ENCODE measurements at places on chromosomes 1 and 21. TPM values are rescaled to one million over a fixed set of nuclear protein-coding genes. Genes with fewer than 3 reads are reported as not detected.

DNA sequence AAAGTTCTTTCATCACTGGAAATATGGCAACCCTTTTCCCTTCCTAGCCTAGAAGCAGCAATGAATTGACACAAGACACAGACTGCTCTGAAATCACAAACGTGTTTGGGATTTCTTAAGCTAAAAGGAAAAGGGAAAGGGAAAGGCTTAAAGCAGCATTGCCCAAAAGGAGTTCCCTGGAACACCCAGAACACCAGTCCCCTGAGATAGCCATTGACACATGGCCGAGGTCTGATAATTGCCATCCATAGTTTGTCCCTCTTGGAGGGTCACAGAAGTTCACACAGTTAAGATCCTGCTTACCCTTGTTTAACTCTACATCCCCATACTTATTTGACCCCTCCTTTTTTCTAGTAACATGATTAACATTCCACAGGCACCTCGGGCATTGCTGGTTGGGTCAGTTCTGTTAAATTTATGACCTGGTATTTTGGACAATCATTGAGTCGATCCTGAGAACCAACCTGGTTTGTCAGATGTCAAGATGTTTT lies 72.9 kb downstream of the ZNF281 start:
- H3K36me3 ChIP-seq = no peaks in the 10 kb centered on the region
- no peak for DNase-seq
- H3K27me3 ChIP-seq = no peaks in the 10 kb centered on the region
- no peak overlapping the region for H3K4me3 ChIP-seq
- H3K4me1 ChIP-seq = no peaks in the 10 kb centered on the region

DNA sequence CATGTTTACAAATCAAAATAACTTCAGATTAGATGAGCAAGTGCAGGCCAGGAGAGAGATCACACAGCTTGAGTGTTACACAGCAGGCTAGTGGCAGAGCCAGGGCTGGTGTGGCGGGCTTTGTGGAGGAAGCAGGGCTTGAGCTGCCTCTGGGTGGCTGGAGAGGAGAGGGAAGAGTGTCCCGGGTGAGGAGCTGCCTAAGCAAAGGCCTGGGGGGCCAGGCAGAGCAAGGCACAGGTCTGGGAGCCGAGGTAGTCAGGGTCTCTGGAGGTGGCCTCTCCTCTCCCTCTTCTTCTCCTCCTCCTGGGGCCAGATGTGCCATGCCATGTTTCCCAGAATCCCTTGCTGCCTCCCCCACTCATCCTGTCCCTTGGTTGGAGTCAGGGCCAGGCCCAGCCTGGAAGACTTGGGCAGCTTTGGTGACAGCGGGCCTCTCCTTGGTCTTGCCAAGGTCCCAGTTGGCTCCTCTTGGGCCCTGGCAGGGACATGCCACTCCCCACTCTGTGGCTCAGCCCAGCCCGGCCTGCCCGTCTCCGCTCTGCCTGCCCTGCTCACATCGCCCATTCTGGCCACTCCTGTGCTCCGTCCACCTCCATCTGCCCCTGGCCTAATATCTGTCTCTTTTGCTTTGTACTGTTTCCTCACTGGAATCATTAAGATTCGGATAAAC lies 70.3 kb downstream of the PTPRU start:
- H3K27me3 ChIP-seq = no peaks in the 10 kb centered on the region
- no peak overlapping the region for H3K4me3 ChIP-seq
- H3K36me3 ChIP-seq = peaks cover 7% of the 10 kb centered on the region

DIO1 gene
- total RNA-seq = not detected

DNA sequence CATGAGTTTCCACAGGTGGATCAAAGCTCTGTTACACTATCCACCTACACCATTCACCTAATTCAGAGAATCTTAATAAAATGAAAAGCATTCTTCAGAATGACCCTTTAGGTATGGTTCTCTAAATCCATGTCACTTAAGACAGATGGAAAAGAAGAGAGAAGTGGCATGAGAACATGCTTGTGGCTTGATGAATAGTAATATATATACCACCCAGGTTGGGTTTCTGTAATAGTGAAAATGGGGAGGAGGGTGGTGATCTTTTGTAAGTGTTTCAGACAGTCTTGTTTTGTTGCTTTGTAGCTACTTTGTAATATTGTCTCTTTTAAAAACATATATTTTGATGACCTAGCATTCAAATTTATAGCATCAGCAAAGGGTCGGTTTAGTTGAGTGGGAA lies 469.8 kb downstream of the USP25 start:
- H3K27ac ChIP-seq = no peak overlapping the region
- H3K4me3 ChIP-seq = no peak overlapping the region
- H3K27me3 ChIP-seq = no peaks in the 10 kb centered on the region
- H3K36me3 ChIP-seq = no peaks in the 10 kb centered on the region
- no peaks in the 10 kb centered on the region for H3K4me1 ChIP-seq

CD2 gene
- 2.9 TPM for total RNA-seq

DNA sequence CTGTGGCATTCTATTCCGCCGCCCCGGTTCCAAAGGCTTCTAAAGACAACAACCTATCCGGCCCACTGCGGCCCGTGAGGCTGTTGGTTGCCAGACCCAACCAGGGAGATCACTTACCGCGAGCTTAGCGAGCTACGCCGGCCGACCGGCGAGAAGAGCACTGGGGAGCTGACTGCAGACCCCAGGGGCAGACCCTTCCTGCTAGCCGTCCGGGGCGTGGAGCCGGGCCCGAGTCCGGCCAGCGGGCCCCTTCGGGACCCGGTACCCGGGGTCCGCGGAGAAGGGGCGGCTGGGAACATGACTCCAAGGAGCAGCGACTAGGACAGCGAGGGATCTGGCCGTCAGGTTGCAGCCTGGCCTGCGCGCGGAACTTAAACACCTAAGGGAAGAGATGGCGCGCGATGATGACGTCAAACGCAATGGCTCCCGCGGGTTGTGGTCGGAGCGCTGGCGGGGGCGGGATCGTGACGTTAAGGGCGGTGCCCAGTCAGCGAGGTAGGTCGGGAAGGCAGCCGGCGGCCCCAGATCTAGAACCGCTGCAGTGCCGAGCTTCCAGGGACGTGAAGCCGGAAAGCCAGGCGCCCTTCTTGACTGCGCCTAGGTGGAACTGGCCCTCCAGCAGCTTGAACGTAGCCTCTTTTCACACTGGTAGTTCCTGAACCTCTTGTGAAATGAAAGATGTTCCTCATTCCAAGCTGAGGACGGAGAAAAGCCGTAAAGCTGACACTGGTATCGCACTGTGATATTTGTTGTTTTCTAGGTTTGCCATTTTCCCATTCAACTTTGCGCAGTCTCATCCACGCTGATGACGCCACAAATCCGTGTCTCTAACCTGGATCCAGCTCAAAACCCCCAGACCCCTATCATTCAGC lies at the start of gene NUP133:
NUP133 (minus strand) TSS at position 391 of the 872 bp plus-strand sequence; CDS start at position 299, 92 bp downstream.
- peak within 1 kb of the TSS; percentile 96 for H3K4me3 ChIP-seq
- peak within 1 kb of the TSS; percentile 93 for H3K27ac ChIP-seq
- peaks cover 32% of the 10 kb centered on the region for H3K4me1 ChIP-seq
- peak; percentile 100 for DNase-seq
- H3K36me3 ChIP-seq = peaks cover 18% of the 10 kb centered on the region

DNA sequence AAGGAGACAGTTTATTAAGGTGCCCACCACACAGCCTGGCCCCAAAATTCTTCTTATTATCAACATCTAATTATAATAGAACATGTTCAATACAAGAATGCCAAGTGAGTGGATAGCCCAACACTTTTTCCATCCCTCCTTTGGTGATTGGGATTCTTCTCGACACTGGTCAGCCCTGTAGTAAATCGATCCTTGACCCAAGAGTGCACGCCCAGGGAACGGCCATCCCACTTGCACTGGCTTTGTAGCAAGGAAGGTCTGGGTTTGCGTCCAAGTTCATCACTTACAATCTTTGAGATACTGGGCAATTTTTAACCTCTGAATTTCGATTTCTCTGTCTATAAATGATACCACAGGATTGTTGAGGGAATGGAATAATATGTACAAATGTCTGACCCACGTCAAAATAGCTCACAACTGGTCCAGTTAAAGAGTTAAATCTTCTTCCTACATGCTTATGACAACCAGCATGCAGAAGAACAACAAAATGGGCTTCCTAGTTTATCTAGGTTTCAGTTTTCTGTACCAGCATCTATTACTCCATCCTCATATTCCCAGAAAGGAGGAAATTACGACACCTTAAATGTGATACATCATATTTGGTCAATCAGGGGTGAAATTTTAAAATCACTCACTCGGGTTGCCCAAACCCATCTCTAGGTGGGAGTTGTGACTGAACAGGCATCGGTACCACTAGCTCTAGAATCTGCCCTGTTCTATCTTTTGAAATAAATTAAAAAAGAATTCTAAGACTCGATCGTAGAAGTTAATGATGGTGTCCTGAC lies 161.8 kb downstream of the CLIC6 start:
- H3K4me1 ChIP-seq = peaks cover 16% of the 10 kb centered on the region
- no peaks in the 10 kb centered on the region for H3K27me3 ChIP-seq
- H3K4me3 ChIP-seq = no peak overlapping the region
- no peak overlapping the region for H3K27ac ChIP-seq

MIXL1 gene
- total RNA-seq = not detected

DNA sequence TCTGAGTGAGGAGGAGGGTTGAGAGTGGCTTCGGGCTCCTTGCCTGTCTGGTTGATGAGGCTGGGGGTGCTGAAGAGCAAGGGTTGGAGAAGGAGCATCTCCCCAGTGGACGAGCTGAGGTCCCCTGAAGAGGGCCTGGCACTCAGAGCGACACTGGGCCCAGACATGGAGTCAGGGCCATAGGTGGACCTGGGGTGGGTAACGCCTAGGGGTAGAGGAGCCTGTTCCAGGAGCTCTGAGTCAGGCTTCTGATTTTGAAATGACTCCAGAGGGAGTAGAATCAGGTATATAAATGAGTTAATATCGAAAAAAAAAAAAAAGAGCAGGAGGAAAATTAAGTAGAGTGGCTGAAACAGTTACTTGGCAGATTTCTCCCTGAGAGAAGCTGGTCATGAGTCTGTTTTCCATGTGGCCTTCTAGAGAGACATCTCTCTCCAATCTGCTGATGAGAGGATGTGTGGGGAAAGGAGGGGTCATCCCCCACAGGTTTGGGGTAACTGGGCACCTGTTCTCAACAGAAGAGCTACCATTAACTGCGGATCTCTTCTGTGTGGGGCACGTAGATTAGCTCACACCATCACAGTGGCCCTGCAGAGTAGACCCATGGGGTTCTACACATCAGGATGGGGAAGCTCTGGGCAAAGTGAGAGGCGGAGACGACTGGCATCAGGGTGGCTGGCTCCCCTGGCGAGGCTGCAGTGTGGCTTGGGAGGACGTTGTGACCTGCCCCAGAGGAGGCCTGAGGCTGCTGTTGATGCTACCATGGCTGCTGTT lies 115.5 kb downstream of the DHRS3 start:
- no peak for DNase-seq
- no peak overlapping the region for H3K4me3 ChIP-seq
- H3K4me1 ChIP-seq = no peaks in the 10 kb centered on the region

- H3K4me1 ChIP-seq = peaks cover 36% of the 10 kb centered on the region
- no peaks in the 10 kb centered on the region for H3K36me3 ChIP-seq
- peak overlapping the region; percentile 88 for H3K27ac ChIP-seq
- H3K27me3 ChIP-seq = no peaks in the 10 kb centered on the region
Observed at GRCh38 chr21:45294509-45295291, 7.0 kb upstream of the POFUT2 start.

- peaks cover 38% of the 10 kb centered on the region for H3K36me3 ChIP-seq
- no peak overlapping the region for H3K4me3 ChIP-seq
- DNase-seq = no peak
- peaks cover 67% of the 10 kb centered on the region for H3K4me1 ChIP-seq
Observed at GRCh38 chr1:12402159-12402673, 172.4 kb downstream of the VPS13D start.

DNA sequence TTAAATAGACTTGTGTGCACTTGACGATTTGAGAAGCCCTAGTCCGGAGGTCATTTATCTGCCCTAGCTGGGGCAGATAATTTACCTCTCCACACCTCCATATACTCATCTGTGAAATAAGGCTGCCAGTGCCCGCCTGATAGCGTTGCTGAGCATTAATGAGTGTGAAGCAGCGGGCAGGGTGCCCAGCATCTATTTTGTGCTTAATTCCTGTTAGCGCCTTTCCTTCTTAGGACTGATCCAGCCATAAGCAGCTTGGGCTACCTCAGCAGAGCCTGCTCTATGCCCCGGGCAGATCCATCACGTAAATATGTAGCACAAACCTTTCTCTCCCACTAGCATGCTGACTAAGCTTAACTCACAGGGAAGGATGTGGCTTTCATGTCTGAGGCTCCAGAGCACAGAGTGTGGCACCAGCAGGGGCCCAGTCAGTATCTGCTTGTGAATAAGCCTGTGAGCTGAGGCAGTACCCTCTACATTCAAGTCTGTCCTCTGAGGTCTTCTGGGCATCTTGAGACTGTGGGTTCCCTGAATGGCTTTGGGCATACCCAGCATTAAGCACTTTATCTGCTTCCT lies 21.5 kb upstream of the RNF187 start:
- no peaks in the 10 kb centered on the region for H3K36me3 ChIP-seq
- H3K4me1 ChIP-seq = peaks cover 9% of the 10 kb centered on the region
- H3K27me3 ChIP-seq = peaks cover 76% of the 10 kb centered on the region
- no peak for DNase-seq

DNA sequence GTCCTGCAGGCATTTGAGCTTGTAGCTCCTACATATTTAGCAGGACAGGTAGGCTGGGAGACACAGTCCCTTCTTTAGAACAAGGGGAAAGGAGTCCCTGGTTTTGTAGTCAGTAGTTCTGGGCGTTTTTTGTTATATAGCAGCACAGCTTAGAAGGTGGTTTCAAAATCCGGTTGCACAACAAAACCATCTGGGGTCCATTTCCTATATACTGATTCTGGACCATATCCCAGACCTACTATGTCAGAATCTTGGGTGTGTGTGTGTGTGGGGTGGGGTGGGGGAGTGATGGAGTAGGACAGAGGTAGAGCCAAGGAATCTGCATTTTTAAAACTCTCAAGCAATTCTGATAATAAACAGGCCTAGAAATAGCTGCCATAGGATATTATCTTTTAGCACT lies 21.6 kb downstream of the METTL13 start:
- peaks cover 8% of the 10 kb centered on the region for H3K36me3 ChIP-seq
- no peaks in the 10 kb centered on the region for H3K27me3 ChIP-seq
- DNase-seq = no peak
- no peak overlapping the region for H3K27ac ChIP-seq
- H3K4me3 ChIP-seq = no peak overlapping the region

- H3K4me3 ChIP-seq = no peak overlapping the region
- H3K27ac ChIP-seq = no peak overlapping the region
Observed at GRCh38 chr1:206439205-206439604, 31.1 kb upstream of the IKBKE start.

PTGS2 gene
- total RNA-seq = 46.9 TPM

PFDN2 gene
- total RNA-seq = 19.3 TPM

GRCh38 chr1:230189341-230189740 lies 122.3 kb downstream of the GALNT2 start:
- no peaks in the 10 kb centered on the region for H3K27me3 ChIP-seq
- peaks cover 35% of the 10 kb centered on the region for H3K4me1 ChIP-seq
- no peak overlapping the region for H3K27ac ChIP-seq
- H3K4me3 ChIP-seq = no peak overlapping the region

GRCh38 chr1:221611656-221612046 lies 130.2 kb downstream of the DUSP10 start:
- no peak overlapping the region for H3K4me3 ChIP-seq
- H3K27me3 ChIP-seq = no peaks in the 10 kb centered on the region
- DNase-seq = peak; percentile 13
- no peaks in the 10 kb centered on the region for H3K36me3 ChIP-seq
- no peaks in the 10 kb centered on the region for H3K4me1 ChIP-seq

All from stomach (tissue), 19 donors.